ENCODE measurements at places on chromosomes 5 and 9. TPM values are rescaled to one million over a fixed set of nuclear protein-coding genes. Genes with fewer than 3 reads are reported as not detected.

Gene HTR4
- polyA plus RNA-seq: not detected

DNA sequence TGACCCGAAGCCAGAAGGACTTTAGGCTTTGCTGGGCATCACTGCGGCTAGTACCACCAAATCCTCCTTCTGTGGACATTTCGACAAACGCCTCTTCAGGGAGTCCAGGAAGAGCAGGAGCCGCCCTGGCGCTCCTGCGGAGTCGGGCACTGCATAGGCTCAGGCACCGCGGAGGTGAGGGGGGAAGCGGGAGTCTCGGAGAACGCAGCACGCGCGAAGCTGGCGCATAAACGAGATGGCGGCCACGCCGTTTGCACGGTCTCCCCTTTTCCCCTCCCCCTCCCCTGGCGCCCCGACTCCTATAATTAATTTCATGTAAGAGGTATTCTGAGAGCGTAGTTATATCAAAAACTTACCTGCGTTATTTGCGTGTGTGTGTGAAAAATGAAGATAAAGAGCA, 137.8 kb upstream of the GAS1 start:
- DNase-seq: no peak

Gene DELE1
- 74.4 TPM for polyA plus RNA-seq

DNA sequence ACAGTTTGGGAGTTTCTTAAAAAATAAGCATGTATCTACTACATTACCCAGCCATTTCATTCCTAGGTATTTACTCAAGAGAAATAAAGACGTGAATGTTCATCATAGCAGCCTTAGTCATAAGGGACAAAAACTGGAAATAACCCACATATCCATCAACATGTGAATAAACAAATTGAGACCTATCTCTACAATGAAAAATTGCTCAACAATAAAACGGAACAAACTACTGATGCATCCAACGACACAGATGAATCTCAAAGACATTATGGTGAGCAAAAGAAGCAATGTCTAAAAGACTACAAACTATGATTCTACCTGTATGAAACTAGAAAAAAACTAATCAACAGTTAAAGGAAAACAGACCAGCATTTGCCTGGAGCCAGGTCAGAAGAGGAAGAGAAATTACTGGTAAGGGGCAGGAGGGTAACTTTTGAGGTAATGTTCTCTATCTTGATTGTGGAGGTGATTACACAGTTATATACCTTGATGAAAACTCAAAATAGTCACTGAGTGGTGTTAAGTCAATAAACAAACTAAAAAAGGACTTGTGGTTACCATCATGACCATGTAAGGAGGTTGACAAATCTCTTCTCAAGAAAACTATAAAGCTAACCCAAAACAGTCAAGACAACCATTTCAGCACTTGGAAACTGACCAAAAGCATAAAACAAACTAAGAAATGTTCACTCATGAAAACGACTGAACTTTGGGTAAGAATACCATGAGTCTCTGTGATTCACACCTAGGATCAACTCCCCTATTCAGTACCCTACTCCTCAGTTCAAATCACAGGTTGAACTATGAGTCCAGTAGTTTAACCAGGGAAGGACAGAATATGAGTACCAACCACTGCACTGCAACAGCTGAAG, 10.4 kb downstream of the UIMC1 start:
- DNase-seq: no peak

Gene GFI1B
- 50.1 TPM for polyA plus RNA-seq

GRCh38 chr9:19999491-20000057, 210.7 kb upstream of the SLC24A2 start:
- DNase-seq: no peak

- no peak for DNase-seq
Measured at GRCh38 chr9:14103115-14103514, 210.8 kb downstream of the NFIB start.

- DNase-seq: no peak
Measured at GRCh38 chr9:130010151-130010988, 32.6 kb downstream of the FNBP1 start.

DNA sequence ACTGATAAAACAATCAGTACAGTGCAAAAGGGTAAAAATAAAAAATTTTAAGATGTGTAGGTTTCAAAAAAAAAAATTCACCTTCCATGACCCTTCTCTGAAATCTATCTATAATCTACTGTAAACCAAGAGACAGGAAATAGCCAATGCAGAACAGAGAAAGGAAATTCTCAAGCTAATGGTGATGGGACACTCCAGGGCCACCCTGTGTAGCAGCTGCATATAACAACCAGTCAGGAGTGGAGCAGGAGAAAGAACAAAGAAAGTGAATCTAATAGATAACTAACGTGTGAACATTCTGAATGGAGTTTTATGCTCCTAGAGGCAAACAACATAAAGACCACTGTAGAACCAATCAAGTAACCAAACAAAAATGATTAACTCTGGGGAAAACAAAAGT, 16.6 kb downstream of the SPTLC1 start:
- DNase-seq: no peak

Gene FBP2
- polyA plus RNA-seq: not detected

DNA sequence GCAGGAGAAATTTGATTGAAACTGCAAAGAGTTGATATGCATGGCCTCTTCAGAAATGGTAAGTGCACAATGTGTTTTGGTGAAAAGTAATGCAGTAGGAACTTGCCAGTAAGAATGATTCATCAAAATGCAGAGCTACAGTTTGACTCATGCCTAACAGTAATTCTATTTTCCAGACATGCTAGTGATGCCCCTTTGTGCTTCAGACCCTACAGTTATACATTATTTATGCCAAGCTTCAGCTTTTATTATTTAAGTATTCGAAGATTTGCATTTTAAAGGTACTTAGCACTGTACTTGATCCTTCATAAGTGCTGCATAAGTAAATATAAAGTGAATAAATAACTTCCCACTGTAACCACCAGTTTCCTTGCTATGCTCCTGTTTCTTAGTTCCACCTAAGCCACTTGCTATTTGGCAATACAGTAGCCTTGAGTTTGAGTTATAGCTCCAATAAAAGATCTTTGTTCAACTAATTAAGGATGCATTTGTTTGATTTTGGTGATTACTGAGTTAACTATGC, 3.6 kb upstream of the SPATA31E1 start:
- no peak for DNase-seq

DNA sequence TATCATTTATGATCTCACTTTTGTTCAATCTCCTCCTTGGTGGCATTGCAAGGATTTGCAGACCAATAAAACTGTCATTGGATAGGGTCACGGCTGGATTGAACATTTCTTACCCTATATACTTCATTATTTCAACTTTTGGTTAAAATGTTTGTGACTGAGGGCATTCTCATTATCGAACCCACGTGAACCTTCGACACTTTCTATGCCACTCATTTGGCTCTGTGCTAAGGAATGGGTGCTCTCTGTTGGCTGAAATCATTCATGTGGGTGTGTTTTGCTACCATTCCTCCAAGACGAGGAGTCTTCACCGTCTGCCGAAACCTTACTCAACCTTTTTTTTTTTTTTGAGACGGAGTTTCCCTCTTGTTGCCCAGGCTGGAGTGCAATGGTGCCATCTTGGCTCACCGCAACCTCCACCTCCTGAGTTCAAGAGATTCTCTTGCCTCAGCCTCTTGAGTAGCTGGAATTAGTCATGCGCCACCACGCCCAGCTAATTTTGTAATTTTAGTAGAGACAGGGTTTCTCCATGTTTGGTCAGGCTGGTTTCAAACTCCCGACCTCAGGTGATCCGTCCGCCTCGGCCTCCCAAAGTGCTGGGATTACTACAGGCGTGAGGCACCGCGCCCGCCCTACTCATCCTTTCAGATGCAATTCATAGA, 62.5 kb downstream of the CSNK1A1 start:
- no peak for DNase-seq

Gene FOXI1
- polyA plus RNA-seq: not detected

Gene GTF2H2C
- 71.3 TPM for polyA plus RNA-seq

Gene GLDC
- not detected for polyA plus RNA-seq

DNA sequence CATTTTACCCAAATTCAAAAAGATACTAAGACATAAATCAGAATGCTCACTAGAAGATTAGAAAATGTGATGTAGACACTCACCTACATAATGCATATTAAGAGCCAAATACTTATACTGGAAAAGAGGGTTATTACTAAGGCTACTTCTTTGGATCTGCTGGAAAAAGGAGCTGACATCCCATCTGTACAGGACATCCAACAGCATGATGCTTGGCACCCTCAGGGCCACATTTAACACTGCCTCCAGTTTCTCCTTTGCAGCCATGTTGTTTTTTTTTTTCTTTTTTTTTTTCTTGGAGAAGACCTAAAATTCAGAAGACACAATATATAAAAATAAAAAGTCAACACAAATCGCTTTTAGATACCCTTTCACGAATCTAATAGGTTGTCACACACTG, 6.0 kb downstream of the RNF145 start:
- DNase-seq: no peak

DNA sequence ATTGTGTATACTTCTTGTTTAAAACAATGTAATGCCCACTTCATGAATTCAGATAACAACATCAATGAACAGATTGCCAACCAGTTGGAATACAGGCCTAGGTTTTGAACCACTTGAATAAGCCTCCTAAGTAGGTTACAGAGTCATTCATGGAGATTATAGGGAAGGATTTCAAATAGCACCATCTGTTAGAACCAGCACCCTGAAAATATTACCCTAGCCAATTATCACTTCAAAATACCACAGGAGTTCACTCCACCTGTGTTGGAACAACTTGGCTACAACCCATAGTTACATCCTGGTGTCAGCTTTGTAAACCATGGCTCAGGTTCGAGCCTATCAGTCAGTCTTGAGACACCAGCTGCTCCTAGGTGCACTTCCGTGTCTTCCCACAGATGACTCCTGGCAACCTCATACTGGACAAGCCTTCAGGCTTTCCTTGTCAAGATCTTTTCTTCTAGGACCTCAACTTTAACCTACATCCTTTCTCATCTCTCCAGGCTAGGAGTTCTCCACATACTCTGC, 350.0 kb downstream of the DEPDC1B start:
- DNase-seq: no peak

- DNase-seq: no peak
Measured at GRCh38 chr5:68652534-68652965, 437.0 kb downstream of the PIK3R1 start.

Gene ABCA1
- not detected for polyA plus RNA-seq

Gene SPINK14
- polyA plus RNA-seq: not detected

- no peak for DNase-seq
Measured at GRCh38 chr9:36911601-36912412, 122.3 kb downstream of the PAX5 start.

DNA sequence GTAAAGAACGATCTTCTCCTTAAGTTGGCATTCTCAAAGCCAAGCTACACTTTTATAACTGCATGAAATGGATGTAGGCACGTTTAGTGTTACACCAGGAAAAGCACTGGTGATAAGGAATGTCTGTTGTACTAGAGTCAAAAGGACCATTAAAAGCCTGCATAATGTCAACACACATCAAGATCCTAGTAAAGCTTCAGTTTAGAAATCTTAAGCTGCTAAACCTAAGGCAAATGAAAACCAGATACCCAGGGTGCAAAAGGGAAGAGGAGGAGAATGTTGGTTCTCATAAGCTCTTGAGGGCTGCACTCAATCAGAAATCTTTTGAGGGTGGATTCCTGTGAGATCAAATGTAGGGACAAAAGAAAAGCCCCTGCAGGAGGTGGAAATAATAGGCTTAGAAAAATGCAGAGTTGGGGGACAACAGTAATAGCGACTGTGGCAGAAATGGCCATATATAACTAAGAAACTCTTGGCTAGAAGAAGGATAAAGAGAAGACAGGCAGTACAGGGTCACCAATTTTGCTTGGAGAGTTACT, 148.2 kb downstream of the FBXL17 start:
- no peak for DNase-seq

Gene LCNL1
- 0.11 TPM for polyA plus RNA-seq

DNA sequence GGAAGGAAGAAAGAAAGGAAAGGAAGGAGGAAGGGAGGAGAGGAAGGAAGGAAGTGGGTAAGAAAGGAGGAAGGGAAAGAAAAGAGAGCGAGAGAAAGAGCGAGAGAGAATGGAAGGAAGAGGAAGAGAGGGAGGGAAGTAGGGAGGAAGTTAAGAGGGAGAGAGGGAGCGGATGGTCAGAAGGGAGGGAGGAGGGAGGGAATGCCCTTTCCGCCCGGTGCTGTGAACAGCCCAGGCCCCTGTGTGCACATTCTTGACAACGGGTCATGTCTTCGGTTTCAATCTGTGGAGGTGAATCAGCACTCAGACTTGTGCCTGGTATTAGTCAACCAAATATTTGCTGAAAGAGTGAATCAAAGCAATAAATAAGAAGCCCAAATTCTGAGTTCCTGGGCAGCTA, 39.2 kb downstream of the PRUNE2 start:
- DNase-seq: no peak

Gene FCN1
- polyA plus RNA-seq: not detected

DNA sequence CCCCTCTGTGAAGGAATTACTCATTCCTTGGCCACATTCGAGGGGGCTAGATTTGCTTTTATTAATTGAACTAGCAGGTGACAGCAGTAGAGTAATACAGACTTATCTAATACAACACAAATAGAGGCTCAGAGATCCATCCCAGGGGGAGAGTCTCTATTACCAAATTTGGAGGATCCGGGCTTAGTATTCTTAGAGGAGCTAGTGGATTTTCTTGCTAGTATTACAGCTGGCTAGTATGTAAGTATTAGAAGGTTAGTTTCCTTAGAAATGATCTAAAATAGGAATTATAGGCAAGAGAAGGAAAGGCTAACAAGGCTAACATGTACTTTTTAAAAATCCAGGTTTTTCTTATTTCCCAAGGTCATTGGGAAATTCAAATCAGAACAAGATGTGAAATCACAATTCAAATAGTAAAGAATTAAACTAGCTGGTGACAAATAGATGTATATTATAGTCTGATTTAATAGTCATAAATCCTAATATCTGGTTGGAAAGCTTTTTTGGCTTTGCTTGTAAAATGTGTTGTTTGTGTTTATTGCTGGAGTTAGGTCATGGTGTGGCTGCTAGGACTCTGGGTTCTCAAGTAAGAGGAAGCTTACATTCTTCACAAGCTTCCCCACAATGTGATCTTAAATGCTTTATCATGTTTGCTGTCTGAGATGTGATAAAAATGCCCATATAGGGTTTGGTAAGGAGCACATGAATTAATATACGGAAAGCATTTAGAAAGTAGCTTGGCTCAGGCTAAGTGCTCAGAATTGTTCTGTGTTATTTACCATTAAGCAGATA, 160.4 kb upstream of the MPDZ start:
- no peak for DNase-seq

GRCh38 chr5:129857116-129857515, 47.1 kb upstream of the CHSY3 start:
- no peak for DNase-seq

DNA sequence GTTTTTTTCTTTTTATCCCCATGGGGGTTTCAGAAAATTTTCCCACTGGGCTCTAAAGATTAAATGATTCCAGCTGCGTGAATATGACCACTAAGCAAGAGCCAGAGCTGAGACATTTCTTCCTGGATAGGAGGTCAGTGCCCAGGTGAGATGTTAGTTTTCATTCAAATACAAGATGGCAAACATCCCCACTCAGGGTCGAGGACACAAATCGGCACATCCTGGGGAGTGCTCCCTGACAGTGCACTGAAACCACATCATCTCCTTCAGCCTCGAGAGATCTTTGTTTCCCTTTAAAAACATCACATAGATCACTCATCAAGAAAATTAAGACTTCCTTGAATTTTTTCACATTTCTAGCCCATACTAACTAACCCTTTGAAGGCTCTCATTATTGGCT, 273.2 kb upstream of the PANK3 start:
- DNase-seq: no peak

- no peak for DNase-seq
Measured at GRCh38 chr5:15252331-15252730, 247.6 kb upstream of the FBXL7 start.
